AG09319 (cell line): ENCODE measurements at places on chromosomes 2 and 18.

DNA sequence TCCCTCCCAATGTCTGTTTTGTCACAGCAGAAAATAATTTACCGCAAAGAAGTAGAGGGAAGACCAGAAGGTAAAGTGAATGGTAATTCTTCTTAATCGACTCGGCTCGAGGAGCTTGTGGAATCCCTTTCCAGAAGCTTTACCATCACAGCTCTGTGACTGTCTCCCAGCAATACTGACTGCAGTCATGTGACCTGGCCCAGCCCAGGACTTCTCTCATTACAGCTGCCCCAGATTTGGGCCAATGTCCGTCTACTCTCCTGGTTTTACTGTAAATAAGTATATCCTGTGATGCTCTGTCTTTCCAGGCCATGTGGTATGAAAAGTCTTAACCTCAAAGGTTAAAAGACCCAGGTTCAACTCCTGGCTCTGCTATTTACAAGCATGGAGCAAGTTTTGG, 18.9 kb upstream of the ELOA2 start:
- DNase-seq = no peak

- no peak for DNase-seq
Measured at GRCh38 chr18:26459340-26459739, 89.0 kb downstream of the KCTD1 start.

DNA sequence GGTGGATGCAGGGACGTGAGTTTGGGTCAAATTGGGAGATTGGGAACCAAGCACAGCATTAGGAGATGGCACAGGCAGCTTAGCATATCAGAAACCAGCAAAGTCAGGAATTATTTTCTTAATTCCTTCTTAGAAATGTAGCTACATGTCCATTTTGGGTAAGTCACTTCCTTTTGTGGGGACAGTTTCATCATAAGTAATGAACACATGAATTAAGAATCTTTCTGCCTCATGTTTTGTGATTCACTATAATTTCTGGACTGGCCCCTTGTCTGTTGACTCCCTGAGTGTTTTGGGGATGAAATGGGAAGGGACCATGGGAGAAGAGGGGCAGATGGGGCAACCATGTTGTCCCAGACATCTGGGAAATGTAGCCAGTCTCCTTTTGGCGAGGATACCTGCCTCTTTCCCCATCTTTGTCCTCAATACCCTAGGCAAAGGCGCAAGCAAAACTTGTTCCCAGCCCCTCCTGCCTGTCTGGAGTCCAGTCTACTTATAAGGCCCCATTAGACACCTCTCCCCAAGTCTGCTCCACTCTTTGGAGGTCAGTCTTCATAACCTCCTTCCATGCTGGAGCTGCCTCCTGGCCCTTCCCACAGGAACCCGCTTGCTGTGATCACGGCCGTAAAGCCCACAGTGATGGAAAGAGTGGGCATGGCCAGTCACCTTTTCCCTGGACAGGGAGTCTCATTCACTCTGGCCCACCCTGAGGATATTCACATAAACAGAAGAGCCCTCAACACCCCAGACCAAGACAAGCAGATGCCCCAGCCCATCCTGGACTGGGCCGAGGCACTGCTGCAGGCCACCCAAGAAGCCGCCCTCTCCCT, 25.7 kb downstream of the MTHFD2 start:
- no peak for DNase-seq

GRCh38 chr18:54119524-54120019, 104.9 kb downstream of the MBD2 start:
- DNase-seq = peak; percentile 47

- no peak for DNase-seq
Measured at GRCh38 chr18:33923980-33924379, 300.7 kb downstream of the NOL4 start.

- DNase-seq = no peak
Measured at GRCh38 chr2:159959136-159959535, 103.3 kb downstream of the PLA2R1 start.

- DNase-seq = no peak
Measured at GRCh38 chr2:127092306-127092705, 14.6 kb downstream of the BIN1 start.

- DNase-seq = no peak
Measured at GRCh38 chr2:33812707-33813106, 213.6 kb upstream of the FAM98A start.

- no peak for DNase-seq
Measured at GRCh38 chr2:181516992-181517391, 59.8 kb downstream of the ITGA4 start.

- no peak for DNase-seq
Measured at GRCh38 chr2:109694190-109694589, 80.0 kb downstream of the SOWAHC start.

DNA sequence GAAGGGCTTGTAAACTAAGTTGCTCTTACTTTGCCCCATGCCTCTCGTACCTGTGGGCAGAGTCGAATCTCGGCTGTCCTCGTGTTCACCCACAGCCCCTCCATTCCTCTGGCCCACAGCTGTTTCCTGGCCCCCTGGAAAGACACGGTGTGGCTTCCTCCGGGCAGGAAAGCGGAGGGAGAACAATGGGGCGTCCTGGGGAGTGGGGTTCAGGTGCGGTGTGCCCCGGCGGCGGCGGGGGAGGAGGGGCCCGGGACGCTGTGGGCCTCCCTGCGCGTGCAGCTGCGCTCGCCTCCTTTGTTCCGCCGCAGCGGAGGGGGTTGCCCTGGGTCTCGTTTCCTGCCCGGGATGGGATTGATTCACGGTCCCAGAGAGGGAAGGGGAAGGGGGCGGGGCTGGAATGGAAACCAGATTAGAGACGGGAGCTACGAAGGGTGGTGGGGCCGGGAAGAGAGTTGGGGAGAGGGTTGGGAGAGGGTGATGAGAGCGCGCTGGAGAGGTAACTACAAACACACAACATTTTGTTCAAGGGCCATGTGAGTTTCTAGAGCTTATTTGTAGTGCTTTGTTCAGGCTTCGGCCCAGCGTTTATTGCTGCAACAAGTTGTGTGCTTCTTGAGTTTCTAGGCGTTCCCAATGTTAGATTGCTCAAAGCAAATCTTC, 796 bp downstream of the MYO1B start:
- no peak for DNase-seq

DNA sequence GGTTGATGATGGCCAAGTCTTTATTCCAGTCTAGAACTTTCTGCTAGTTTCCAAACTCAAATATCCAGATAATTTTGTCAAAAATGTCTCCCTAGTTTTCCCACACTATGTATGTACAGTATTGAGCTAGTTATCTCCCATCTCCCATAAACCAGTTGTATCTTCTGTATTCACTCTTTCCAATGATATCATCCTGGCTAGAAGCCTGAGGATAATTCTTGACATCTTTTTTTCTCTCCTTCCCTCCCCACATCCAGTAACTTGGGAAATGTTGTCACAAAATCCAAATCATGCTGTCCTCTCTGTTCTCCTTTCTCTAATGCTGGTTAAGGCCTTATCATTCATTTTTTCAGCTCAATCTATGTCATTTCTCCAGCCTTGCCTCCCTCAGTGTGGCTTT, 553.8 kb upstream of the FANCL start:
- no peak for DNase-seq

DNA sequence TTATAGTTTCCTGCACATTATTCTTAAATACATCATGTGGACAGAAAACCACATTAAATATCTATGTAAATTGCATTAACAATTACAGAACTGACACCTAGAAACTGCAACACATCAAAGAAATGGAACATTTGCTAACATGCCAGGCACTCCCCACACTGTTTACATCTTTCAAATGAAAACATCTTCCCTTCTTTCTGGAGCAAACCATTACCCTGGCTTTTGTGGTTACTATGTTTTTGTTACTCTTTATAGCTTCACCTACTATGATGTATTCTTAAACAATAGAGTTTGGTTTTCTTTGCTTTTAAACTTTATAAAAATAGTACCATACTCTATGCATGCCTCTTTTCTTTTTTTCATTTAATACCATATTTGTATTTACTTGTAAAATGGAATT, 1894.5 kb upstream of the CELF4 start:
- DNase-seq = no peak

DNA sequence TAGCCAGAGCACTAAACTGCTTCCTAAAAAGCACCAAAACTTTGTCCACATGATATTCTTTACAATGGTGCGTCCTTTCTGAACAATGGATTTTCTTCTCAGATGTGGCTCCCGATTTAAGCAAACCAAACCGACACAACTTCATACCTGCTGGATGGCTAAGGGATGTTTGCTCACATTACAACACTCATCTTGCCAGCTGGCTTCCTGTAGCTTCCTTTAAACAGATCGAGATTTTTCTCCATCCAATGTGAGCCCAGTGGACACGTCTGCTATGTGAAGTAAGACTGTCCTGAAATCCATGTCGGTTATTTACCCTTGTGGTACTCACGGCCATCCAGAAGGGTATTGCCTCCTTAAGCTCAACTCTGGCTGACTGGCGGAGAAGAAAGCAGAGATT, 126.5 kb downstream of the MAPK4 start:
- DNase-seq = no peak

DNA sequence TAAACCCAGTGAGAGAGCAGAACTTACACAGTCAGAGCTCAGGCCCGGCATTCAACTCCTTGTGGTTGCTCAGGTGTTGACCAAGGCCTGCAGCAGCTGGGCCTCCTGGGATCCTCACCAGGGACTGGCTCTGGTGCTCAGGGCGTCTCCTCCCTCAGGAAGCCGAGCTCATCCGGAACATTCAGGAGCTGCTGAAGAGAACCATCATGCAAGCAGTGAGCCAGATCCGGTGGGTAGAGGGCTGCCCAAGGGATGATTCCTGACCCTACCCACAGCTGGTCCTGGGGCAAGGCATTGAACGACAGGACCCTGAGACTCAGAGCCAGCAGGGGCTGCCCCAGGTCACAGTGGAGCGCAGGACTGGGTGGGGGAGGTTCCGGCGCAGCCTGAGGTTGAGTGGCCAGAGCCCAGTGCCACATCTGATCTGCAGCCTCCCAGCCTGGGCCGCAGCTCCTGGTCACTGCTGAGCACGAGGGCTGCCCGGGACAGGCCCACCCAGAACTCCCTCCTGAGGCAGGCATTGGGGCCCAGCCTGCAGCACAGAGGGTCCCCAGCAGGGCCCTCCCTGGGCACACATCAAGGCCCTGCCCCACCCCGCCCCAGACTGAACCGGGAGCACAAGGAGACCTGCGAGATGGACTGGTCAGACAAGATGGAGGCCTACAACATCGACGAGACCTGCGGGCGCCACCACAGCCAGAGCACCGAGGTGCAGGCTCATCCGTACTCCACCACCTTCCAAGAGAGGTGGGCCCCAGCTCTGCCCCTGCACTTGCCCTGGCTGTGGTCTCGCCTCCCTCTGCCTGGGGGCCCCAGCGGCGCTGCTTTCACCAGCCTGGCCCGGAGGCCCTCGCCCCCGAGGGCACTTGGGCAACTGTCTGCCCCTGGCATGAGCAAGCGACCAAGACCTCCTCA, 2.4 kb downstream of the TEKT4 start:
- no peak for DNase-seq

- no peak for DNase-seq
Measured at GRCh38 chr2:231687133-231687852, 21.0 kb upstream of the PTMA start.

GRCh38 chr2:21326152-21326551, 202.4 kb downstream of the TDRD15 start:
- no peak for DNase-seq
